CD8-positive, alpha-beta T cell (primary cell): ENCODE measurements at places on chromosomes 11 and 22. TPM values are rescaled to one million over a fixed set of nuclear protein-coding genes. Genes with fewer than 3 reads are reported as not detected.

The RIMBP3B gene
- total RNA-seq, result 0.17 TPM

The CHRM1 gene
- not detected for total RNA-seq

The OR8D1 gene
- total RNA-seq, result not detected

The DRICH1 gene
- 0.56 TPM for total RNA-seq

The APOC3 gene
- not detected for total RNA-seq

The TPBGL gene
- total RNA-seq, result 0.43 TPM

The IFITM10 gene
- total RNA-seq, result 1.7 TPM

The RASL10A gene
- total RNA-seq, result 0.44 TPM

The CHADL gene
- 2.3 TPM for total RNA-seq

The SLC22A12 gene
- not detected for total RNA-seq

The UPK3A gene
- not detected for total RNA-seq

The RANGAP1 gene
- total RNA-seq, result 200 TPM
